Stimulated activated CD4-positive, alpha-beta T cell treated with anti-CD3 and anti-CD28 coated beads, TNF-alpha, amount 100 ng/mL, for 48 hours (primary cell): ENCODE measurements at places on chromosomes 3 and 15.

- DNase-seq: no peak
These were observed 56.9 kb upstream of the FOXP1 start for GRCh38 chr3:71640331-71640983.

DNA sequence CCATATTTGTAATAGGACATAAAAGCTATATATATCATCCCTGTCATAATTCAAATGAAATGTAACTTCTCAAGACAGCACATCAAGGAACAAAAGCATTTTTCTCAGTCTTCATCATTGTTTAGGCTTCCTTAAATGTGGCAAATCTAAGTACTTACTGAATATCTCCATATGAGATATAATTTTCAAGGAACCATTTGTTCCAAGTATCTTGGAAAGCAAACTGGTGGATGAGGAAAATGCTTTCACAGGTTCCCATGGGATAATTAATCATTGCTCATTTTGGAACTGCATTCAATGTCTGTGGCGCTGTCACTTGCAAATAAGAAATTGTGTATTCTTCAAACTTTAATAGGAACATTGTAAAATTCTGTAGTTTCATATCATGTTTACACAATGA lies 52.6 kb upstream of the ZNF385D start:
- DNase-seq: no peak

DNA sequence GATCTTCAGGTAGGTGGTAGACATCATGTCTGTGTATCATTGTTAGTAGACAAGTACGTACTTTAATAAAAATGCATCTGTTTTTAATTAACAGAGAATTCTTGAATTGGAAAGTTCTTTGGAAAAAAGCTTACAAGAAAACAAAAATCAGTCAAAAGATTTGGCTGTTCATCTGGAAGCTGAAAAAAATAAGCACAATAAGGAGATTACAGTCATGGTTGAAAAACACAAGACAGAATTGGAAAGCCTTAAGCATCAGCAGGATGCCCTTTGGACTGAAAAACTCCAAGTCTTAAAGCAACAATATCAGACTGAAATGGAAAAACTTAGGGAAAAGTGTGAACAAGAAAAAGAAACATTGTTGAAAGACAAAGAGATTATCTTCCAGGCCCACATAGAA lies 149.1 kb upstream of the LRRFIP2 start:
- DNase-seq: no peak

DNA sequence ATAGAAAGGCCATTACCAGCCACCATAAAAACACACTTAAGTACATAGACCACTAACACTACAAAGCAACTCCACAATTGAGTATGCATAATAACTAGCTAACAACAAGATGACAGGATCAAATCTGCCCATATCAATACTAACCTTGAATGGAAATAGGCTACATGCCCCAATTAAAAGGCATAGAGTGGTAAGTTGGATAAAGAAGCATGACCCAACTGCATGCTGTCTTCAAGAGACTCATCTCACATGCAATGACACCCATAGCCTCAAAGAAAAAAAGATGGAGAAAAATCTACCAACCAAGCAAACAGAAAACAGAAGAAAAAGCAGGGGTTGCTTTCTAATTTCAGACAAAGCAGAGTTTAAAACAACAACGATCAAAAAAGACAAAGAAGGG lies 218.7 kb downstream of the ISL2 start:
- DNase-seq: no peak

DNA sequence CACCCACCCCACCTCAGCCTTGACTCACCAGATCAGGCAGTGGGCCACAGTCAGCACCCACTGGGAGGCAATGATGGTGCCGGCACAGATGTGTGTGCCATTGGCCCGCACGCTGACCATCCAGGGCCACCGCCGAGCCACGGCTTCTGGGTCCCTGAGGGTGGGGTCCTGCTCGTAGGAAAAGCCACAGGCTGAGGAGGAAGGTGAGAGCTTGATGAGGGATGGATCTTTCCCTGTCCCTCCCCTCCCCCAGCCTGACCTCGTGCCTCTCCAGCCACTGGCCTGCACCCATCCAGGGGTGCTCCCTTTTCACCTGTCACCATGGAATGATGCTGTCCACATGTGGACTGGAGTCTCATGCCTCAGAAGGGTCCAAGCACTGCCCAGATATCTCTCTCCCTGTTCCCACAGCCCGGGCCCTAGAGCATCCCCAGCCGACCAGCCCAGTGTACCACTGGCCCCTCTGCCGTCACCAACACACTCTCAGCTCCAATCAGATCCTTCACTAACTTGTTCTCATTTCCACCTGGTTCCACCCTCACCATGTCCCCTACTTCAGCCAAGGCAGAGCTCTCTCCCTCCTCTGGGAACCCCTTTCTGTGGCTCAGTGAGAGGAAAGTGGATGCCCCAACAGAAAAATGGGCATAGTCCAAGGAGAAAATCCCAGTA lies 2.0 kb downstream of the PRSS50 start:
- no peak for DNase-seq

GRCh38 chr3:81545572-81545971 lies 215.9 kb downstream of the GBE1 start:
- no peak for DNase-seq

- DNase-seq: no peak
These were observed 78.7 kb upstream of the TGFBR2 start for GRCh38 chr3:30527720-30528119.

GRCh38 chr3:13335059-13335458 lies 85.1 kb downstream of the NUP210 start:
- no peak for DNase-seq

DNA sequence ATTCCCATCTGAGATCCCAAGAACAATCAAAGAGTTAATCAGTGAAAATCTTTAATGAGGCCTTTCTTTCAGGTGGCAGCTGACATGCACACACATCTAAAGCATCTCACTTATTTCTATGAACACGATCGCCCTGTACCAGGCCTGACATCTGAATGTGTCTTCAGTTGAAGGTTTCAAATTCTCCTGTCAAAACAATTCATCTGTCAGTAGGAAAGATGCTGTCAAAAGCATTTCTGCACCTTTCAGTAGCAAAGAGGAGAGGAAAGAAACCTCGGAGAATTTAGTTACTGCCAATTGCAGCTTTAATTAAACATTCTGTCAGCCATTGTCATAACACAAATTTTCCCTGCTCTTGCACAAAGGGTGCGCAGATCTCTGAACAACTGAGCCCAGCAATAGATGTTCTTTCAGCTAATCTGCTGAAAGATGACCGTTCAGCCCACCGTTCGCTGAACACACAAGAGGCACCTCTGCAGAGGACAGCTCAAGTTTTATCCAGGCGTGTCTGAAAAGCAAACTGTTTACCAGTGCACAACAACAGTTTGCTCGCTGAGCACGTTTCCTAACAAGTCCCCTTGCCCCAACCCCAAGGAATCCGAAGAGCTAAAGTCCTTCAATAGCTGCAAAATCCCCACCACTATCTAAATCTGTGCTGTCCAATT lies 34.1 kb downstream of the LRIG1 start:
- DNase-seq: no peak

- no peak for DNase-seq
These were observed 292.3 kb downstream of the KBTBD8 start for GRCh38 chr3:67290438-67290837.

DNA sequence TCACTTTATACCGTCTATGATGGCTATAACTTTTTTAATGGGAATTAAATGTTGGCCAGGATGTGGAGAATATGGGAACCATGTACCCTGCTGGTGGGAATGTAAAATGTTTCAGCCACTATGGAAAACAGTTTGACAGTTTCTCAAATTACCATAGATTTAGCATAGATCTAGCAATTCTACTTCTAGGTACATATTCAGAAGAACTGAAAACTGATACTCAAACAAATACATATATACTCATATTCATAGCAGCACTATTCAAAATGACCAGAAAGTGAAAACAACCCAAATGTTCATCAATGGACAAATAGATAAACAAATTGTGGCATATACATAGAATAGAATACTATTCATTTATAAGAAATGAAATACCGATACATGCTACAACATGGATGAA lies 539.4 kb downstream of the IGSF11 start:
- no peak for DNase-seq

DNA sequence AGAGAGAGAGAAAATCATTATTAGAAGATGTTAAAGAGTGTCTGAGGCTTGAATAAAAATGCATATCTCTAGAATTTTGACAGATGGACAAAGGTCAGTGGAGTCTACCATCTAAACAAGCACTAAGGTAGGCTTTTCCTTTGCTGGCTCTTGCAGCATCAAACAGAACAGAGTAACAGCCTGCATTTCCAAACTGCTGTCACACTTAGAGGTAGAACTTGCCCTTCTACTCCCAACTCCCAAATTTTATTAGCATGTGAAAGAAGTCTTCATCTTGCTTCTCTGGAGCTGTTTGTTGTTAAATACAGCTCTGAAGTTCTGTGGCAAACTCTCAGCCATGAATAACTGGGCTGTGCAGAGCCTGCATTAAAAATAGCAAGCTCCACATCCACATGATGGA lies 4.1 kb upstream of the MB21D2 start:
- DNase-seq: no peak

- DNase-seq: no peak
These were observed 76.2 kb downstream of the CRYGS start for GRCh38 chr3:186467969-186468368.

GRCh38 chr3:159832024-159832423 lies 156.6 kb upstream of the IL12A start:
- DNase-seq: no peak

DNA sequence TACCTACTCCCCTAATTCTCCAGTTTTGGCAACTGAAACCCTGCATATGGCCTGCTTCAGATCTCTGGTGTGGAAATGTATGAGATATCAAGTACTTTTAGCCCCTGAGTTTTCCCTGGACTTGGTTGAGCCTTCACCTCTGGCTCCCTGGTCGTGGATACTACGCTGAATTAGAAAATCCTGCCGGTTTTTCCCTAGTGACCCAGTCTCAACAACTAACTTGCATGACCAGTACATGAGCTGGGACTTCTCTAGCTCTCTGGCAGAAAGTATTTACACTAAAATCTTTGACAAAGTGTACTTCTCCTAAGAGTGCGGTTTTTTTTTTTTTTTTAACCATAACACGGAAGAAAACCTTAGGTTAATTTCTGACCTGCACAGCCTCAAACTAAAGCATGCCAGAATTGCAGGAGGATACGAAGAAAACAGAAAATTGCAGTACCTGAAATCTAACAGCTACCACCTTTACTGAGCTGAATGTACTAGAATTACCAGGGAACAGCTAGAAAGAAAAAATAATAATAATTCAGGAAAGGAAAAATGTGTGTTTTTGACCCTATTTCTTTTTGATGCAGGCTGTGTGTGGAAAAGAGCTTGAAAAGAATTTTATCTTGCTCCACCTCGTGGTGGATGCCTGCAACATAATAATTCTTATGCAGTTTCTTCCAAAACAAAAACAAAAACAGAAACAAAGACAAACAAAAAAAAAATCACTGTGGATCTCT lies 165.6 kb downstream of the GMNC start:
- no peak for DNase-seq

DNA sequence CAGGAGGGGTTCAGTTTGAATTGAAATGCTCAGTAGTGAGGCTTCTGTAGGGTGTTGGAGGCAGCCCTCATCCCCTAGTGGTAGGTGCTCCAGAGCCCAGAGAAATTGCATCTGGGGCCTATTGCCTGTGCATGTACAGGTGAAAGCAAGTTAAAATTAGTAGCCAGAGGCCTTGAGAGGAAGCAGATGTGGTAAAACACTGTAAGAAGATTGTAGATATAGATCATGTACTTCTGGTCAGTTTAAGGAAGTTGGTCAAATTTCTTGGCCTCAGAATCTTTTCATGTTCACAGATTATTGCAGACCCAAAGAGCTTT lies 34.6 kb downstream of the IGSF10 start:
- DNase-seq: no peak

GRCh38 chr15:31020542-31020941 lies 29.1 kb upstream of the MTMR10 start:
- no peak for DNase-seq

GRCh38 chr3:14789640-14790285 lies 29.0 kb upstream of the FGD5 start:
- DNase-seq: no peak

DNA sequence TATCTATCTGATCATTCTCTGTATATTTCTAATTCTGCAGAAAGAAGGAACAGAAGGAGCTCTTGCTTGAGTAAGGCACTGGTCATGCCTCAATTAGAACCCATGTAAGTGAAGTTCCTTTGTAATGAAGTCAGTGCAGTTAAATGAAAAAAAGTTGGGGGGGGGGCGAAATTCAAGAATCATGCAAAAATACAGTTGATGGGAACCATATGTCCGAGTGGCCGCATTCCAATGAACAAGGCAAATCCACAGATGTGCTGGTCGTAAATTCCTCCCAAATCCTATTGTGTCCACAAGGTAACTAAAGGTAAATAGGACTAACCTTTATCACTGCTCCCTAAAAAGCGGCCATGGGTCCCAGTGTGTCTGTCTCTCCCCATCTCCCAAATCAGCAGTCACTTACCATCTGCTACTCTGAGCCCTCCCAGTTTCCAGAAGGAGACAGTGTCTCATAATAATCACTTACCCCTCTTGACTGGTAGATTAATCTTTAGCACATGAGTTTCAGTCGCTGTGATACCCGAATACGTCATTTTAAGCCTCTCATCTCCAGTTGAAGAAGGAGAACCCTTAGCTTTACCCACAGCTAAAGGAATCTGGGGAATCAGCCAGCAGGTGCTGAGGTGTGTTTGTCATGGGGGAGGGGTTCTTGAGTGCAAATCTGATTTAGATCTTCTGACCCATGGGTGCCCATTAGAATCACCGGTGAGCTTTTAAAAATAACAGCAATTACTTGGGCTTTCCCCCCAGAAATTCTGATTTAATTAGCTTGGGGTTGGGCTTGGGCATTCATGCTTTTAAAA lies 56.3 kb upstream of the EPHB3 start:
- DNase-seq: no peak

DNA sequence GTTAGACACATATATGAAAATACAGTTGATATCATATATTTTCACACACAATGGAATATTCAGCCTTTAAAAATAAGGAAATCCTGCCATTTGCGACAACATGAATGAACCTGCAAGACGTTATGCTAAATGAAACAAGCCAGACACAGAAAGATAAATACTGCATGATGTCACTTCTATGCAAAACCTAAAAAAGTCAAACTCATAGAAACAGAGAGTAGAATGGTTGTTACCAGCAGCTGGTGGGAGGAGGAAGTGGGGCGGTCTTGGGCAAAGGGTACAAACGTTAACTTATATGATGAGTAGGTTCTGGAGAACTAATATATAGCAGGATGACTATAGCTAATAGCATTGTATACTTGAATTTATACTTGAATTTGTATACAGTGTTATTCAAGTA lies 213.2 kb upstream of the NR2F2 start:
- DNase-seq: no peak

GRCh38 chr15:94080416-94080815 lies 150.9 kb upstream of the MCTP2 start:
- DNase-seq: no peak

DNA sequence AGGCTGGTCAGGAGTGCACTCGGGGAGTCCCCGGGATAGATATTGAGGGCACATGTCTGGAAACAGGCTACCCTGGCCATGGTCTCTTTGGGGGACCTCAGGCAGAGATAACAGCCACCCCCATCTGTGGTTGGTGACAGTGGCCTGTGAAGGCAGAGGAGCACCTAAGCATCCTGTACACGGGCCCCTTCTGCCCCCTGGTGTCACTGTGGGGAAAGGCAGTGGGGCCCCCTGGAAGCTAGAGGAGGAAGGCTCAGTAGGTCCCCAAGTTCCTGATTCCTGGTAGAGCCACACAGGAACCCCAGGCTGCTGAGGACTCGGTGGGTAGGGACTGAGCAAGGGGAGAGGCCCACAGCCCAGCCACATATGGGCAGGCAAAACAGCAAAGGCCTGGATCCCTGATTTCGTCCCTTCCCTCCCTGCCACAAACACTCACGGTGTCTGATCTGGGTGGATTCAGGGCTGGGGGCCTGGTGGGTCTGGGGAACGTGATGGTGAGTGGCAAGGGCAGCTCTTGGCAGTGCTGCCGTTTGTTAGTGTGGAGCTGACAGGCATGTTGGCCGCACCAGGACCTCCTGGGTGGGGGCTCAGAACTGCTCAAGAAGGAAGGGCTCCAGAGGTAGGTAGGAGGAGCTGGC lies 14.1 kb upstream of the CXCR6 start:
- DNase-seq: peak; percentile 48
